H1 (cell line): ENCODE measurements at places on chromosomes 2 and 18. TPM values are rescaled to one million over a fixed set of nuclear protein-coding genes. Genes with fewer than 3 reads are reported as not detected.

GRCh38 chr2:198062826-198063225 lies 258.4 kb downstream of the PLCL1 start:
- no peak overlapping the region for H3K4me3 ChIP-seq
- no peaks in the 10 kb centered on the region for H3K27me3 ChIP-seq
- no peak overlapping the region for H3K27ac ChIP-seq
- no peak for DNase-seq
- no peaks in the 10 kb centered on the region for H3K4me1 ChIP-seq

The RUFY4 gene
- 0.32 TPM in 1 of 2 replicates, not detected in the other for total RNA-seq

DNA sequence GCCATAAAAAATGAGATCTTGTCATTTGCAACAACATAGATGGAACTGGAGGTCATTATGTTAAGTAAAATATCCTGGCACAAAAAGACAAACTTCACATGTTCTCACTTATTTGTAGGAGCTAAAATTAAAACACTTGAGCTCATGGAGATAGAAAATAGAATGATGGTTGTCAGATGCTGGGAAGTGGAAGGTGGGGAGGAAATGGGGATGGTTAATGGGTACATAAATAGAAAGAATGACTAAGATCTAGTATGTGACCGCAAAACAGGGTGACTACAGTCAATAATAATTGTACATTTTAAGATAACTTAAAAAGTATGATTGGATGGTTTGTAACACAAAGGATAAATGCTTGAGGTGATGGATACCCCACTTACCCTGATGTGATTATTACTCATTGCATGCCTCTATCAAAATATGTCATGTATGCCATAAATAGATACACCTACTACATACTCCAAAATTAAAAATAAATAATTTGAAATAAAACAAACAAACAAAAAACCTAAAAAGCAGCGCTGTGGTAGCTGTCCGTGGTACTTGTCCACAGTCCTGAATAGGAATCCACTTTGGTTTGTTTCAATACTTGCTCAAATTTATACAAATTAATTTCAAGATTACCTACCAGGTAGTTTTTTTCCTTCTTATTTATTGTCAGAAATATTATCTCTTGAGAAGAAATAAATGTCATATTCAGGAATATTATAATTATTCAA lies 224.5 kb downstream of the DLGAP1 start:
- no peak overlapping the region for H3K4me3 ChIP-seq
- H3K4me1 ChIP-seq = peaks cover 14% of the 10 kb centered on the region; the same call in 1 of the 2 replicates
- H3K36me3 ChIP-seq = no peaks in the 10 kb centered on the region
- no peaks in the 10 kb centered on the region; the same call in 1 of the 2 replicates for H3K27me3 ChIP-seq

The DNAJC5G gene
- total RNA-seq = 1.4 TPM in 2 replicates

- no peak overlapping the region for H3K27ac ChIP-seq
- no peak overlapping the region for H3K4me3 ChIP-seq
- H3K36me3 ChIP-seq = no peaks in the 10 kb centered on the region
- H3K4me1 ChIP-seq = peaks cover 4% of the 10 kb centered on the region
Observed at GRCh38 chr2:178884440-178884839, 77.2 kb upstream of the TTN start.

The PLEKHH2 gene
- total RNA-seq = 3.1 and 5.0 TPM in 2 replicates

The B4GALT6 gene
- total RNA-seq = 37.9 and 41.5 TPM in 2 replicates

DNA sequence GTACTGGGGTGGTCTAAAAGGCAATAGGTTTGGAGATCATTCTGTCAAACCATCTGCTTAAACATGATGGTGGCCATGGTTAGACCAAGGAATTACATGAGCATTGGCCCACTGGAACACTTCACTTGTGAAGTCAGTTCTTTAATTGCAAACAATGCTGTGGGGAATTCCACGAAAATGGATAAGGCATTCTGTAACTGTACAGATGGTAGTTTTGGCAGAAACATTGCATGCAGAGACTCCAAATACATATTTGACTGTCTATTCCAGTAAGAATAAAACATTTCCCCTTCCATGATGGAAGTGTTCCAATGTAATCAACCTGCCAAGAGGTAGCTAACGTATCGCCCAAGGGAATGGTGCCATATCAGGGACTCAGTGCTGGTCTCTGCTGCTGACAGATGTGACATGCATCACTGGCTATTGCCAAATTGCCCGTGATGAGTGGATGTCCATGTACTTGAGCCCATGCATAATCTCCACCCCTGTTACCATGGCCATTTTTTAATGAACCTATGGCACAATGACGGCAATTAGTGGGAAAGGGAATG lies 417.9 kb downstream of the CDH7 start:
- no peaks in the 10 kb centered on the region for H3K4me1 ChIP-seq
- H3K27ac ChIP-seq = no peak overlapping the region
- DNase-seq = no peak
- no peak overlapping the region for H3K4me3 ChIP-seq
- H3K27me3 ChIP-seq = no peaks in the 10 kb centered on the region

DNA sequence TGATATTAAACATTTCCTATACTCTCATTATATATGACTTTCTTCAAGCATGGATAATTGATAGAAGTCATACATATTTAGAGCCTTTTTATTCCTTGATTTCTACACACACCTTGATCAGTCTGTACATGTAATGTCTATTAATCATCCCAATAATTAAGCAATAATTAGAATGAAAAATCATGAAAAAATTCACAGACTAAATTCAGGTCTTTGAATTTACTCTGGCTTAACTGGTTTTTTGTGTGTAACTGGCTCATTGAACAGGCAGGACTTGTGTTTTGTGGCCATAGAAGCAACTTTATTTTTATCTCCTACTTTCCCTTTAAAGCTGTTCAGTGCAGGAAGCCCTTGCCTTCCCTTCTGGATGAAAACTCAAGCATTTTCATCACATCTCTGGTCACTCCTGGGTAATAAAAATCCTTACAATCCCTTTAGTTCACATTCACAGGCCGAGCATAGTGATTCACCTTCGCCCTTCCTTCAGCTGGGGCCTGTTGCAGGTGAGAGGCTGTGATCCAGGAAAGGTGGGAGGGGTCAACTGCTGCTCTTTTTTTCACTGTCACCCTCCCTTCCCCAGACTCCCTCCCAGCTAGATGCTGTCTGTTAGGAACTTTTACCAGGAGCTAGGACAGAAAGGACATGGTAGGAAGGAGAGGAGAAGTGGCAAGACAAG lies 58.0 kb upstream of the ITSN2 start:
- no peak for DNase-seq
- H3K27me3 ChIP-seq = no peaks in the 10 kb centered on the region
- no peak overlapping the region for H3K4me3 ChIP-seq
- peaks cover 2% of the 10 kb centered on the region for H3K4me1 ChIP-seq
- H3K27ac ChIP-seq = no peak overlapping the region

The SERTAD2 gene
- total RNA-seq = 4.5 and 5.7 TPM in 2 replicates

The HNRNPLL gene
- total RNA-seq = 69.3 TPM in 2 replicates

DNA sequence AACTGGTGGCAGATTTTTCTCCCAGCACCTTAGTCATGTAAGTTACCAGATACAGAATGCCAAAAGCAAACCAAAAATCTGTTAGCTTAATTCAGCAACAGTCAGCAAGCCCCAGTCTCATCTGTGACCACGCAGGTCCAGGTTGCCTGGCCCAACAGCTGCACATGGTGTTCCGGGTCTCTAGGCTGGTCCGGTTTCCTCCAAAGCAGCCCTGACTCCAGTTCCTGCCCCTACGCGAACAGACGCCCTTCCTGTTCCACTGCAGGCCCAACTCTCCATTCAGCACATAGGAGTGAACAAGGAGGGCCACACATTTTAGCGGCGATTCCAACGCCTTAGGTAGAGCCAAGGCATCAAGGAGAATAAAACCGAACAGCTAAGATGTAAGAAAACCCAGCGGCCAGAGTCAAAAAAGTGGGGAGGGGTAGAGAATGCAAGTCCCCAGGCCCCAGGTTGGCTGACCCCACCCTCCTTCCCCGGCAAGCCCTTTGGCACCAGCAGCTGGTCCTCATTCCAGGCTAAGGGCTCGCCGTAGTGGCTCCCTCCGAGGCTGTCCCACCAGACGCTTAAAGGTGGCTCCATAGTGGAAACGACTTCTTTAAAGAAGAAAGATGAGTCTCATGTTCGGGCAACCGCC lies 1.5 kb downstream of the STK25 start:
- DNase-seq = no peak
- peaks cover 11% of the 10 kb centered on the region for H3K4me1 ChIP-seq
- H3K27ac ChIP-seq = no peak overlapping the region
- H3K4me3 ChIP-seq = peak overlapping the region; percentile 67
- peaks cover 9% of the 10 kb centered on the region; the same call in 1 of the 2 replicates for H3K27me3 ChIP-seq

GRCh38 chr2:151730262-151730975 lies 3.9 kb downstream of the NEB start:
- no peaks in the 10 kb centered on the region for H3K27me3 ChIP-seq
- DNase-seq = no peak
- H3K27ac ChIP-seq = no peak overlapping the region
- H3K4me1 ChIP-seq = peaks cover 3% of the 10 kb centered on the region; the same call in 1 of the 2 replicates
- no peak overlapping the region for H3K4me3 ChIP-seq

DNA sequence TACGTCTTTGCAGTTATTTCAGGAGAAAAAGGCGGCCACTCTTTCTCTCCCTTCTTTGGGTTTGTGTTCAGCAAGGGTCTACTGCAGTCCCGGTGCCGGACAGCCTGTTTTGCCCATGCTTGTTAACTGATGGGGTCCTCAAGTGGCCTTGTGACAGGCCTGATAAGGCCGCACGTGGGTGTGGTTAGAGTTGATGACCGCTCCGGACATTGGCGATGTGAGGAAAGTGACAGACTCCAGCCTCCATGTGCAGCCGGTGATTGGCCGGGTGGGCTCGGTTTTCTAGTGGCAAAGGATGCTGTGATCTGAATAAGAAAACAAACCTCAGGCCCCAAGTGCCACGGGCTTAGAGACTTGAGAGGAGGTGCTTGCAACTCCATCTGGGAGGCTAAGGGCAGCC lies 15.6 kb downstream of the HPCAL1 start:
- no peaks in the 10 kb centered on the region for H3K36me3 ChIP-seq
- H3K4me3 ChIP-seq = no peak overlapping the region
- DNase-seq = no peak
- no peaks in the 10 kb centered on the region for H3K4me1 ChIP-seq
- H3K27me3 ChIP-seq = no peaks in the 10 kb centered on the region

DNA sequence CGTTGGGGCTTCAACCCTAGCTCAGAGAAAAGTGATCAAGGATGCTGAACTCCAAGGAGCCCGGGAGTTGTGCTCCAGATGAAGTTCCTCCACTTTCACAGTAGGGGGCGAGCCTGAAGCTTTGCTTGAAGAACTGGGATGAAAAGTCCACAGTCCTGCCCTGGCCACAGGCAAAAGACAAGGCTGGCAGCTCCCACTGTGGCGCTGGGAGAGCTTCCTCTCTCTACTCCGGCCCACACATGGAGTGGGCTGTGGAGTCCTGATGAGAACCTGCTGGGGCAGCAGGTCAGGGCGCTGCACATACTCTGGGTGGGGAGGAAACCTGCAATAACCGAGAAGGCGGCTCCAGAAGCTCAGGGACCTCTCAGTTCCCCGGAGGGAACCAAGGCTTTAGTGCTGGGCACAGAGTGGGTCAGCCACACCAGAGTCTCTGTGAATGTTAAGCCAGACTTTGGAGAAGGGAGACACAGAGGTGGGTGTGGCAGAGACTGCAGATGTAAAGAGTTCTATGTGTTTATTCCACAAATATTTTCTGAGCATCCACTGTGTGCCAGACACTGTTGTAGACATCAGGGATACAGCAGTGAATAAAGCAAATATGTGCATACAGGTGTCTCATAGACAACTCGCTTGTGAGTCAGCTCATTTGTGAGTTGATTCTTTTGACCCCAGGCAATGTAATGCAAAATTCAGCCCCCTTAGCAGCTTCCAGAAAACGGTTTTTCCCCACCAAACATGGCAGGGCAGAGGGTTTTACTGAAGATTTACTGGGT lies 48.0 kb upstream of the MRPL33 start:
- no peaks in the 10 kb centered on the region for H3K36me3 ChIP-seq
- H3K4me1 ChIP-seq = peaks cover 11% of the 10 kb centered on the region
- no peak overlapping the region for H3K27ac ChIP-seq

The NCKAP5 gene
- total RNA-seq = 0.46 and 0.86 TPM in 2 replicates

GRCh38 chr2:74025971-74026612 lies 41.4 kb downstream of the TET3 start:
- H3K36me3 ChIP-seq = no peaks in the 10 kb centered on the region
- H3K4me3 ChIP-seq = peak overlapping the region; percentile 23; the same call in 1 of the 2 replicates
- H3K4me1 ChIP-seq = peaks cover 20% of the 10 kb centered on the region
- no peak overlapping the region for H3K27ac ChIP-seq
- no peak for DNase-seq

DNA sequence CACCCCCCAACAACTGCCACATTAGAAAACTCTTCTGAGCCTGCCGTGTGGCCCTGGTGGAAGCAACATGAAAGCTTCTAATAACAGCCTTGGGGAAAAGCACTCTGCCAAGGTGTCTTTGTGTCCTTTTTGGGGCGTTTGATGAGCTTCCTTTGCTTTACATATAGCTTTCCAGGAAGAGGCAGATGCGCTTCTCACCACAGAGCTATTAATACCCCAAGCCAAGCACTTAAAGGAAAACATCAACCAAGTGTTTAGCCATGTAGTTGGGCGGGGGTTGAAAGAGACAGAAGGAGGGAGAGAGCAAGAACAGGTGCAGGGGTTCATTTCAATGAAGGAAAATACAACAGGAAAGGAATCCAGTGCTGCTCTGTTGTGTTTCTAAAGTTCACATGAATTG lies 176.1 kb downstream of the VAPA start:
- H3K36me3 ChIP-seq = no peaks in the 10 kb centered on the region
- H3K4me3 ChIP-seq = no peak overlapping the region
- peaks cover 3% of the 10 kb centered on the region; the same call in 1 of the 2 replicates for H3K4me1 ChIP-seq
- H3K27me3 ChIP-seq = no peaks in the 10 kb centered on the region
- DNase-seq = no peak
- H3K27ac ChIP-seq = no peak overlapping the region

The FKBP7 gene
- 4.8 and 7.0 TPM in 2 replicates for total RNA-seq

DNA sequence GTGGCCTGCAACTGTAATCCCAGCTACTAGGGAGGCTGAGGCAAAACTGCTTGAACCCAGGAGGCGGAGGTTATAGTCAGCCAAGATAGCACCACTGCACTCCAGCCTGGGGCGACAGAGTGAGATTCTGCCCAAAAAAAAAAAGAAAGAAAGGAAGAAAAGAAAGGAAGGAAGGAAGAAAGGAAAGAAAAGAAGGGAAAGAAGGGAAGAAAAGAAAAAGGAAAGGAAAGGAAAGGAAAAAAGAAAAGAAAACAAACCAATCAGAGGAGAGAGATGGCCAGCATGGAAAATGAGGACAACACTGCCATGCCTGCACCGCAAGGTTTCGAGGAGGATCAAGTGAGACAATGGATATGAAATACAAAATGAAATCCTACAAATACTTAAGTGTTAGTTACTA lies 34.7 kb downstream of the NOL10 start:
- no peaks in the 10 kb centered on the region for H3K4me1 ChIP-seq
- H3K36me3 ChIP-seq = peaks cover 39% of the 10 kb centered on the region
- no peak overlapping the region for H3K27ac ChIP-seq

DNA sequence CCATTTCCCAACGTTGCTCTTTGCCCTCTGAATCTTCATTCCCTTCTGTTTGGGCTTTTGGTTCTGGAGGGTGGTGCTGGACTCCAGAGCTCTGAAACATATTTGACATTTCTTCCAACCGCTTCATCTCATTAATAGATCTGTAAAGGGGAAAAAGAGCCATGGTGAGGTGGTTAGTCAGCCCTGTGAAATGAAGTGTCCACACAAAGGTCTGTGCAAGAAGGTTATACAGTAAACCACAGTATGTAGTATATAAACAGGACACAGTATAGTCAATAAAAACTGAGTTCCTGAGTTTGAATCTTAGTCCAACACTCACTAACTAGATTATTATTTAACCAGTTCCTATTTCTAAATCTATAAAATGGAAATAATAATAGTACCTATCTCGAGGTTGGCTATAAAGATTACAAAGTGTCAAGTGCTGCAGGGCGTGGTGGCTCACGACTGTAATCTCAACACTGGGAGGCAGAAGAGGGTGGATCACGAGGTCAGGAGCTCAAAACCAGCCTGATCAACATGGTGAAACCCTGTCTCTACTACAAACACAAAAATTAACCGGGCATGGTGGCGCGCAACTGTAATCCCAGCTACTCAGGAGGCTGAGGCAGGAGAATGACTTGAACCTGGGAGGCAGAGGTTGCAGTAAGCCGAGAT lies 13.1 kb downstream of the STARD7 start:
- no peaks in the 10 kb centered on the region for H3K4me1 ChIP-seq
- peaks cover 48% of the 10 kb centered on the region for H3K36me3 ChIP-seq
- no peaks in the 10 kb centered on the region for H3K27me3 ChIP-seq
- no peak overlapping the region for H3K27ac ChIP-seq
- no peak for DNase-seq
